B cell (primary cell): ENCODE measurements at places on chromosomes 12 and 14. TPM values are rescaled to one million over a fixed set of nuclear protein-coding genes. Genes with fewer than 3 reads are reported as not detected.

DNA sequence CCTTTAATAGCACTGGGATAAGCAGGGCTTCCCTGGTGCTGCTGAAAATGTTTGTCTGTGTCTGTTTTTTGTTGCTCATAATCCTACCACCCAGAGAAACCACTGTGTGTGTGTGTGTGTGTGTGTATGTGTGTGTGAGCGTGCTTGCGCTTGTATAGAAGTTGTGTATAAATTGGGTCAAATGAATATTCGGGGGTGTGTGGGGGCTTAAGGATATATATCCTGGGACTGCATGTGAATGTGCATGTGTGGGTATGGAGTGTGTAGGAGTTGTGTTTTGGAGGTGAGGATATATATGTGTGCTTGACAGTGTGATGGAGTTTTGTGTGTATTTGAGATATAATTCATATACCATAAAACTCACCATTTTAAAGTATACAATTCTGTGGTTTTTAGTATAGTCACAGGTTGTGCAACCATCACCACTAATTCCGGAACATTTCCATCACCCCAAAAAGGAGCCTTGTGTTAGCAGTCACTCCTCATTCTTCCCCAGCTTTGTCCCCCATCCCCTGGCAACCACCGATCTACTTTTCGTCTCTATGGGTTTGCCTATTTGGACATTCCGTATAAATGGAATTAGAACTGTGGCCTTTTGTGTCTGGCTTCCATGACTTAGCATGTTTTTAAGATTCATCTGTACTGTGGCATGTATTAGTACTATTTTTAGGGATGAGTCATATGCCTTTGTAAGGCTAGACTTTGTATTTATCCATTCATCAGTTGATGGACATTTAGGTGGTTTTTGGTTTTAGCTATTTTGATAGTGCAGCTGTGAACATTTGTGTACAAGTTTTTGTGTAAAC is 25.6 kb downstream of the TCTN1 start:
- no peak for DNase-seq
- peaks cover under 1% of the 10 kb centered on the region for H3K36me3 ChIP-seq
- no peak overlapping the region for H3K4me3 ChIP-seq
- H3K27ac ChIP-seq = no peak overlapping the region
- no peaks in the 10 kb centered on the region for H3K27me3 ChIP-seq
- H3K4me1 ChIP-seq = peaks cover 98% of the 10 kb centered on the region

- H3K36me3 ChIP-seq = no peaks in the 10 kb centered on the region
- no peaks in the 10 kb centered on the region for H3K4me1 ChIP-seq
- no peaks in the 10 kb centered on the region for H3K27me3 ChIP-seq
- H3K27ac ChIP-seq = no peak overlapping the region
- no peak overlapping the region for H3K4me3 ChIP-seq
Measured at GRCh38 chr12:71551529-71551928, 111.9 kb downstream of the LGR5 start.

DNA sequence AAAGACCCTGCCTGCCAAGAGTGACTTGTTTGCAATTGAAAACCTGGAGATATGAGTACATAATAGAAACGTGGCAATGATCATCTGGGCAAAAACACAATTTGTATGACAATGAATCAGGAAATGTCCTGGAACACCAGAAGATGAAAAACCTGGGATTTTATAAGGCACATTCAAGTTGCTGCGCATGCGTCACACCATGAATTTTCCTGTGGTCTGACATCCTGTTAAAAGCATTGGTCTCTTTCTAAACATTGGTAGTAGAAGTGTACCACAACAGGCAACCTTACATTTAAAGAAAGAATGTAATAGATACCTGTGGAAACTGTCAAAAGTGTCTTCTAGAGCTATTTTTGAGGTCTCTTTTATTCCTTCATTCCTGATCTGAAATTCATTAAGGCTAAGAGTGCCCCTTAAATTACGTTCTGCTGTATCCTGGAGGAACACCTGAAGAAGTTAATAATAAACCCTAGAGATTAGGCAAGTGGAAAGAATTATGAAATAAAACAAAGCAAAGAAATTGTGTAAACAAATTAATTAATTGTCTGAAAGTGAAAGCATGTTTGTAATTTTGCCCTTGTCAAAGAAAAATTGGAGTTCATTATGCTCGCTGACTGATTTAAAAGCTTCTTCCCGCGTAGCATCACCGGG is 676.5 kb downstream of the DIO2 start:
- H3K36me3 ChIP-seq = no peaks in the 10 kb centered on the region
- no peaks in the 10 kb centered on the region for H3K4me1 ChIP-seq
- no peaks in the 10 kb centered on the region for H3K27me3 ChIP-seq
- H3K27ac ChIP-seq = no peak overlapping the region
- DNase-seq = no peak
- no peak overlapping the region for H3K4me3 ChIP-seq

The TSHR gene
- total RNA-seq = 0.37 and 0.61 TPM in 2 replicates

The AICDA gene
- total RNA-seq = 0.94 and 0.95 TPM in 2 replicates

- DNase-seq = no peak
- no peaks in the 10 kb centered on the region for H3K36me3 ChIP-seq
- no peaks in the 10 kb centered on the region for H3K27me3 ChIP-seq
- H3K4me3 ChIP-seq = no peak overlapping the region
Measured at GRCh38 chr12:74424778-74425177, 112.9 kb upstream of the ATXN7L3B start.

DNA sequence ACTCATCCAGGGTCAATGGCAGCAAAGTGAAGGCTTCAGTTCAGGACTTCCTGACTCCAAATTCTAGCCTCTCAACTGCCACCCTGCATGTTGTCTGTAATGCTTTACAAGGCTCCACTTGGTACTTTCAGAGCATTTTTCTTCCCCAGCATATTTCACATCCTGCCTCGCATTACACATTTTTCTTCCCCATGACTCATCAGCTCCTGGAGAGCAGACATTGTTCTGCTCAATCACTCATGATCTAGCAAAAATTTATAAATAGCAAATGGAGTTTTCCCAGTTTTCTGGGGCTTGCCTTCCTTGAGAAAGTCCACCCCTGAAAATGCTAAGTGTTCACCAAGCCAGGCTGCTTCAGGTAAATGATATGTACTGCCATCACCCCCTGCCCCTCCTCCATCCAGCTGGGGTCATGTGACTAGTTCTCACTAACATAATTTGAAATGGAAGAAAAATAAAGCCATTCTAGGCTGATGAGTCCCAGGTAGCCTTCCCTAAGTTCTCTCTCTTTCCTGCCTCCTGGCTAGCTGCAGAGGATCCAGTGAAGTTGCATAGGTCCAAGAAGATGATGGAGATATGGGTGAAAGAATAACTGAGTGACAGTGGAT is 69.4 kb downstream of the ARMH4 start:
- H3K36me3 ChIP-seq = no peaks in the 10 kb centered on the region
- H3K27ac ChIP-seq = no peak overlapping the region
- peaks cover 14% of the 10 kb centered on the region for H3K27me3 ChIP-seq
- no peak for DNase-seq
- H3K4me1 ChIP-seq = no peaks in the 10 kb centered on the region

DNA sequence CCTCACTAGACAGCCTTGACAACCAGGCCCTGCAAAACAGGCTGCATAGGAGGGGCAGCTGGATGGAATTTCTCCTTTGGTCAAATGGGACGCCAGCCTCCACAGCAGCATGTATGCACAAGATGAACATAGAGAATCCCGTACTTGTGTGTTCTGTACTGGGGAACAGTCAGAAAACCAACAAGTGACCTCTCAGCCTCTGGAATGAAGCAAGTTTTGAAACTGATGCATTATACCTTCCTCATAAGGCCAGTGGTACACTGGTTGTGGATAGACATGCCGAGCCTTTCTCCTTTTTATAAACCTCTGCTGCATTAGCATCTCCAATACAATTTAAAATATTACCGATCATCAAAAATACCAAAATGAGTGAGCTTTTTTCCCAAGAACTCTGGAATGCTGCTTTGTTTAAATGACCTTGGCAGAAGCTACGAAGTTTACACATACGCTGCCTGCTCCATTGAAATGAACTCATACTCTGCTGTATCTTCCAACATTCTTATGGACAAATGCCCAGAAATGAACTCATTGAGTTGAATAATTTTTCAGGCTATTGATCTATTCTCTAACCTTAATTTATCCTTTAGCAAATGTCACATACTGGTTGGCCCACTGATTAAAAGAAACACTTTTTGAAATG is 47.6 kb upstream of the FERMT2 start:
- no peaks in the 10 kb centered on the region for H3K27me3 ChIP-seq
- H3K4me3 ChIP-seq = no peak overlapping the region
- DNase-seq = no peak
- no peak overlapping the region for H3K27ac ChIP-seq
- no peaks in the 10 kb centered on the region for H3K36me3 ChIP-seq

DNA sequence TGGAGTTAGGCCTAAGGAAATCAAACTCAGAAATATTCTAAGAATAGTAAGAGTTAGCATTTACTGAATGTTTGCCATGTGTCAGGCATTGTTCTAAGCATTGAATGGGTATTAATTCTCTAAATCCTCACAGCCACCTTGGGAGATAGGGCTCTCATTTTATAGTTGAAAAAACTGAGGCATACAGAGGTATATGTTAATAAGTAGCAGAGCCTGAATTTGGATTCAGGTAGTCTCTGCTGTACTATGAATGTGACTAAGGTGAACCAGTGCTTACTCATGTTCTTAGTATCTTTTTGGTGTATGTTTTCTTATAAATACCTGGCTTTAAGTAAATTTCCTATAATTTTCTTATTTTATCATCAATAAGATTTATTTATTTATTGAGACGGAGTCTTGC is 8.1 kb downstream of the ARF6 start:
- DNase-seq = no peak
- no peaks in the 10 kb centered on the region for H3K36me3 ChIP-seq
- H3K27me3 ChIP-seq = no peaks in the 10 kb centered on the region
- peaks cover 44% of the 10 kb centered on the region for H3K4me1 ChIP-seq

DNA sequence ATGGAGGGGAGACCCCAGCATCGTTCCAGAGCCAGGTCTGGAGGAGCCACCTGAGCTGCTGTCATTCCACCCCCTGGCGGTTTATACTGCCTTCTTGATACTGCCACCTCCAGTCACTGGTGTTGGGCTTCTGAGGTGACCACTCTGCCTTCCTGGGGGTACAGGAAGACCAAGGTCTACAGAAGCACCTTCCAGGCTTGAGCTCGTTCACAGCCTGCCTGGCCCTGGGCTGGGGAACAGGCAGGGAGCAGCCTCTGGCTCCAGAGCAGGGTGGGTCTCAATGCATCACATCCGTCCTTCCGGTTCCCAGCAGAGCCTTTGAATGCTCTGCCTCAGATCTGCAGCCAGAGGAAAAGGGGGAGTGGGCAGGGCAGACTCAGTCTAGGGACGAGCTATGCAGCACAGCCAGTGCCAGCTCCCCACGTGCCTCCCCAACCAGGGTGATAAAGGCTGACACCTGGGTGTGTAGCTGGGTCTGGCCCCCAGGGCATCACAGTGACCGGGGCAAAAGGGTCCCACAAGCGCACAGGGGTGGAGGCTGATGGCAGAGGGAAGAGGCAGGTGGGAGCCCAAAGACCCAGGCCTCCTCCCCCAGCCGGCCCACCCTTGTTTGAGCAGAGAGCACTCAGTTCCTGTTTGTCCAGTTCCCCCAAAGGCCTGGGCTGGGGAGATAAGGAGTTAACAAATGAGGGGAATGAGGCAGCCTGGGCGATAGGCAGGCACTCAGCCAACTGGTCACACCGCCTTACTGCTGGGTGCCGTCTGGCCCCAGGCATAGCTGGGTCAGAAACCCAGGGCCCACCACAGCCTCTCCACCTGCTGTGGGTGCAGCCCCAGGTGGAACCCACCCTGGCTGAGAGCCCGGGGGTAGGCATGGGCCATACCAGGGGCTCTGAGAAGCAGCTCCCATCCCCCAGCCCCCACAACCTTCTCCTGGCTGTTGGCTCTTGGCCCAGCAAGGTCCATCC is 17.1 kb downstream of the DEGS2 start:
- H3K27ac ChIP-seq = no peak overlapping the region
- H3K4me3 ChIP-seq = no peak overlapping the region
- no peak for DNase-seq

- no peaks in the 10 kb centered on the region for H3K4me1 ChIP-seq
- no peaks in the 10 kb centered on the region for H3K36me3 ChIP-seq
- no peak for DNase-seq
- H3K27ac ChIP-seq = no peak overlapping the region
Measured at GRCh38 chr12:62770381-62770780, 164.6 kb downstream of the PPM1H start.

DNA sequence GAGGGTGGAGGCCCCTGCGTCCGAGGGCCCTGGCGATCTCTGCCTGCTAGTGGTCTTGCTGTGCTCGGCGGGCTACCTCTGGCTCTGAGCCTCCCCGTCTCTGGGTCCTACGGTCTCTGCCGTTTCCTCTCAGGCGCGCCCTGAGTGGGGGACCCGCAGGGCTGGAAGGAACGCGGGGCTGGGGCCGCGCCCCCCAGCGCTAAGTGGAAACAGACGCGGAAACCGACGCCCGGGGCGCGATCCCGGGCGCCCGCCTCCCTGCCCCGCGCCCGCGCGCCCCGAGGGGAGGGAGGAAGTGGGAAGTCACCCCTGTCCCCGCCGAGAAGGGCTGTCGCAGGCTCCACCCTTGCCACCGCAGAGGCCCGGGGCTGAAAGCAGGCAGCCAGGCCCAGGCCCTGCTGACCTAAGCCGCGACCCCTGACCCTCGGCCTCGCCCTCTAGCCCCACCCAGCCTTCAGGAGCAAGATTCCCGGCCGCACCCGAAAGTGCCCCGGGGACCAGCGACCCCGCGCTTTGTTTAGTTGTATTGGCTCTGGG is 831 bp downstream of the CRIP1 start:
- H3K27me3 ChIP-seq = no peaks in the 10 kb centered on the region
- H3K36me3 ChIP-seq = peaks cover 6% of the 10 kb centered on the region
- H3K4me1 ChIP-seq = peaks cover 46% of the 10 kb centered on the region
- H3K27ac ChIP-seq = peak overlapping the region; percentile 94

DNA sequence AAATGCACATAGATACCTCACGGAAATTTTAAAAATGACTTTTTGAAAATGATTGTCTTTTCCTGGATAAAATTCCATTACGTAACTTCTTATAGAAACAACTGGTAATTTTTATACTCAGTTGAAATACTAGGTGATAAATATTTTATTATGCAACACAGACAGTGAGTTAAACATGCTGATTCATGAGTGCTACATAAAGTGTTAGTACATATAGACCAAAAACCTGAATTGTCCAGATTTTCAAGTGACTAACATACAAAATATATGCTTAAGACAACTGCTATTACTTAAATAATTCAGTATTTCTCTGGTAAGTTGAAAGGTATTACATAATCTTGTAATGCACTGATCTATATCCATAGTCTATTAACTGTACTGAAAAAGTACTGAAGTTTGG is 11.9 kb downstream of the PTPRO start:
- H3K4me3 ChIP-seq = no peak overlapping the region
- DNase-seq = no peak

The FOXN4 gene
- not detected in 2 replicates for total RNA-seq

The PARPBP gene
- 5.2 and 6.6 TPM in 2 replicates for total RNA-seq

- no peaks in the 10 kb centered on the region for H3K36me3 ChIP-seq
- no peaks in the 10 kb centered on the region for H3K4me1 ChIP-seq
- no peak overlapping the region for H3K27ac ChIP-seq
Measured at GRCh38 chr14:44756554-44756953, 205.2 kb downstream of the KLHL28 start.

GRCh38 chr12:27802511-27802910 is 22.5 kb upstream of the MANSC4 start:
- no peak overlapping the region for H3K27ac ChIP-seq
- no peaks in the 10 kb centered on the region for H3K27me3 ChIP-seq
- no peaks in the 10 kb centered on the region for H3K4me1 ChIP-seq
- H3K4me3 ChIP-seq = no peak overlapping the region
- no peak for DNase-seq
